ENCODE measurements at places on chromosomes 5 and 9. TPM values are rescaled to one million over a fixed set of nuclear protein-coding genes. Genes with fewer than 3 reads are reported as not detected.

CDC20B gene
- total RNA-seq, result 0.32 TPM

C5 gene
- total RNA-seq, result 2.5 TPM

CXXC5 gene
- 1.4 TPM for total RNA-seq

CARTPT gene
- total RNA-seq, result not detected

CCNB1 gene
- 163 TPM for total RNA-seq

UTP15 gene
- total RNA-seq, result 28.2 TPM

MSH3 gene
- total RNA-seq, result 22.4 TPM

MYMK gene
- not detected for total RNA-seq

TRPM3 gene
- not detected for total RNA-seq

MARCOL gene
- total RNA-seq, result not detected

C9orf50 gene
- not detected for total RNA-seq

GALNT12 gene
- 4.0 TPM for total RNA-seq

ADGRV1 gene
- total RNA-seq, result 0.02 TPM

EFNA5 gene
- 0.23 TPM for total RNA-seq

SPINK6 gene
- not detected for total RNA-seq

CCDC187 gene
- total RNA-seq, result not detected

DAB2IP gene
- not detected for total RNA-seq

NR2F1-AS1 gene
- not detected for total RNA-seq

DCP2 gene
- total RNA-seq, result 103 TPM

TCF7 gene
- 30.8 TPM for total RNA-seq

PDZD2 gene
- not detected for total RNA-seq

ZDHHC11B gene
- 0.09 TPM for total RNA-seq

GIN1 gene
- total RNA-seq, result 10.5 TPM

FAM151B gene
- 1.0 TPM for total RNA-seq

C1QTNF3 gene
- total RNA-seq, result 4.5 TPM

PTPA gene
- total RNA-seq, result 105 TPM

COL23A1 gene
- 0.09 TPM for total RNA-seq

TRPM6 gene
- not detected for total RNA-seq

PKD2L2 gene
- not detected for total RNA-seq

ZNF354C gene
- 3.7 TPM for total RNA-seq

RNF208 gene
- total RNA-seq, result 3.8 TPM

ARHGEF28 gene
- not detected for total RNA-seq

WNT8A gene
- not detected for total RNA-seq

PCDHGB2 gene
- 1.0 TPM for total RNA-seq

CATSPER3 gene
- 0.95 TPM for total RNA-seq

CNTNAP3 gene
- not detected for total RNA-seq

KIAA1958 gene
- 8.0 TPM for total RNA-seq

FRRS1L gene
- not detected for total RNA-seq

GABRA6 gene
- not detected for total RNA-seq

SPATA31D4 gene
- total RNA-seq, result not detected

Data from T-helper 2 cell treated with Interferon-gamma antibody and Interleukin-4, amounts not matched to agents 100 ng/mL and 5 ng/mL, for 36 hours (primary cell).